Pulmonary artery endothelial cell (primary cell): ENCODE measurements at places on chromosomes 5 and 9. TPM values are rescaled to one million over a fixed set of nuclear protein-coding genes. Genes with fewer than 3 reads are reported as not detected.

GRCh38 chr9:137905740-137906139, 28.2 kb downstream of the CACNA1B start:
- no peak for DNase-seq

GRCh38 chr5:83583859-83584258, 112.3 kb downstream of the VCAN start:
- DNase-seq, result no peak

GRCh38 chr5:95086927-95087815, 197.7 kb downstream of the MCTP1 start:
- DNase-seq, result no peak

DNA sequence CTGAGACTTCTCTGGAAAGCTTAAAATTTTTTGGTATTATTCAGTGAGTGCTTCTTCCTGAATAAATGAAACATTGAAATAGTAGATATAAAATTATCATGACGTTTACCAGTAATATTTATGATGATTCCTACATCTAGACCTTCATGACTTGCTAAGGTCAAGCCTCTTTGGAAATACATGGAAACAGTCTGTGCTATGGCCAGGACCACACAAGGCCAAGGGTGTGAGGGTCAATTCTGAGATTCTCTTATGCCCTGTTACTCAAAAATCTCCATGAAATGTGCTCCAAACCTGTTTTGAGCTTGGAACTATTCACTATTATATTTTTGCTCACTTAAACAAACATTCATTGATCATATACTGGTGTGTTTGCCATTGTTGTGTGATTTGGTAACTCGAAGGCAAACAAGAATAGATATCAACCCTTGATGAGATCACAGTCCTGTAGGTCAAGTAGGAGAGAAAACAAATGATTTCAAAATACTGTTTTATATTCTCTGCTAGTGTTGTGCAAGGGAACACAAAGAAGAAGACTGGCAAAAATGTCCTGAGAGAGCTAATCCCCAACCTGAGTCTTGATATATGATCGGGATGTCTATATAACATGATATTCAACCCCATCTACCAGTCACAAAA, 1254.9 kb upstream of the DMAC1 start:
- no peak for DNase-seq

GRCh38 chr9:89945133-89945532, 340.3 kb downstream of the GADD45G start:
- no peak for DNase-seq

NACC2 gene
- 20.7 and 25.5 TPM in 2 replicates for total RNA-seq
